Activated gamma-delta T cell treated with anti-CD3 and anti-CD28 coated beads, Interleukin-2, amount 50 U/mL, for 16 hours (primary cell): ENCODE measurements at places on chromosomes 13 and 19.

GRCh38 chr13:65606622-65607021, 1623.5 kb downstream of the PCDH9 start:
- DNase-seq, result no peak

DNA sequence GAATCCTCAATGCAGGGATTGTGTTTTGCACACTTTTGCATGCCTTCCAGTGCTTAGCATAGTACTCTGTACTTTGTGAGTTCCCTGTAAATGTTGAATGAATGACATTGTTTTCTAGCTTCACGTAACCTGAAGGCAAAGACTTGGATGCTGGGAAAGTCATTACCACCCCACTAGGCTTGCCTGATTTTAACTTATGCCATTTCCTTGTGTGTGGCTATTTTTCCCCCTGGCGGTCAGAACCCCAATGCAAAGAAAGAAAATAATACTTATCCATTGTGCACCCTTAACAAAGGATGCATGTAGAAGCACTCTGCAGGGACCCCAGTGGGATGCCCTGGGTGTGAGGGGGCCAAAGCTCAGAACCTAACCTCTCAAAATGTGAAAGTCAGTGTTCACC, 1.2 kb upstream of the ENOX1 start:
- DNase-seq, result no peak

DNA sequence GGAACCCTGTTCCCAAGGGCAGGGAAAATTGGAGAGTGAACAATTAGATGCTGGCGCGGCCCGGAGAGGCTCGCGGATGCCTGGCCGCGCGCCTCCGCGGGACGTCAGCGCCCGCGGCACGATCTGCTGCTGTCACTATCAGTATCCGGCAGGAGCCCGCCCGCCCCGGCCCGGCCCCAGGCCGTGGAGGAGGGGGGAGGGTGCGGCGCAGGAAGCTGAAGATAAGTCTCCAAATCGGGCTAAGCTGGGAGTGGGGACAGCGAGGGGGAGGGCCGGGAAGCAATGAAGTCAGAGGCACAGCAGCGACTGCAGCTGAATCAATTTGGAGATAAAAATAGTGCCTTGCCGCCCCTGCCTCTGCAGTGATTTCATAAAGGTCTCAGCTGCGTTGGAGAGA, 441.5 kb upstream of the KLF12 start:
- DNase-seq, result peak; percentile 7

DNA sequence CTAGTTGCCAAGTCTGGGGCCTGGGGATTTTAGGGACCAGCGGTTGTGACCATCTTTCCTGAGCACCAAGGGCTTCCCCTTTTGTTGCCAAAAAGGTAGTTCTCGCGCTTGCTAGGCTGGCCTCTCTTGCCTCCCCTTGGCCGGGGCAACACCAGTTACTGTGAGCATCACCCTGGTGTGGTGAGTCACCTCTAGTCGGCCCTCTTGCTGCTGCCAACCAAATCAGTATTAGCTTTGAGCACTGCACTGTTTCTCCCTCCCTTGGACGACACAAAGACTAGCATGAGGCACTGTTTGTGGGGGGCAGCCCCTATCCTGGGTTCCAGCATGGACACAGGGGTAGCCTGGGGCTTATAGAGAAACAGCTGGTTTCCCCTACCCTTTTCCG, 6.9 kb downstream of the SYDE1 start:
- no peak for DNase-seq

DNA sequence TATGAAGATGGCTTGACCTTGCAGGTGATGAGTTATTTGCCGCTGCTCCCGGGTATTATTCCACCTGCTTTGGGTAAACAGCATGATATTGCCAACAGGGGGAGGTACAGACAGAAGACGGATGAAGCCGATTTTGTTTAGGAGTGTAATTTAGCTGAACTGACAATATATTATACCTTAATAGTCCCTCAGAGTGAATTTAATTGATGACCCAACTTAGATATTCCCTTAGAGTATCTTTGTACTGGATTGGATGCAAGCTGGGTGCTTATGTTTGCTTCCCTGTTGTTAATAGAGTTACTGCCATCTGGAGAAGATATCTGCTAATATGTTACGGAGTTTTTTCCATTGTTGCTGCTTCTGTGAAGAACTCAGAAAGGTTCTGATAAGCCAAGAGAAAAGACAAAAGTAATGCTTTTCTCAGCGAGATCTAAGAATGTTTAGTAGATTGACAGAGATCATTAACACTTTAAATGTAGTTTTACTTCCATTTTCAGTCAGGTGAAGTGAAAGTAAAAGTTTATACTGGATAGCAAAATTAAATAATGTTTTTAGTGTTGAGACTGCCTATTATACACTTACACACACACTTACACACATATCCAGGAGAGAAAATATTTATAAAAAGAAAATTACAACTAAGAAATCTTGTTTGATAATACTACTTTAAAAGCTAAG, 2220.8 kb upstream of the PCDH20 start:
- no peak for DNase-seq

- no peak for DNase-seq
Measured at GRCh38 chr13:45747071-45747470, 45.0 kb downstream of the CBY2 start.

GRCh38 chr13:46535002-46535401, 18.0 kb upstream of the LRCH1 start:
- no peak for DNase-seq

GRCh38 chr19:50602935-50603334, 34.7 kb upstream of the LRRC4B start:
- no peak for DNase-seq

DNA sequence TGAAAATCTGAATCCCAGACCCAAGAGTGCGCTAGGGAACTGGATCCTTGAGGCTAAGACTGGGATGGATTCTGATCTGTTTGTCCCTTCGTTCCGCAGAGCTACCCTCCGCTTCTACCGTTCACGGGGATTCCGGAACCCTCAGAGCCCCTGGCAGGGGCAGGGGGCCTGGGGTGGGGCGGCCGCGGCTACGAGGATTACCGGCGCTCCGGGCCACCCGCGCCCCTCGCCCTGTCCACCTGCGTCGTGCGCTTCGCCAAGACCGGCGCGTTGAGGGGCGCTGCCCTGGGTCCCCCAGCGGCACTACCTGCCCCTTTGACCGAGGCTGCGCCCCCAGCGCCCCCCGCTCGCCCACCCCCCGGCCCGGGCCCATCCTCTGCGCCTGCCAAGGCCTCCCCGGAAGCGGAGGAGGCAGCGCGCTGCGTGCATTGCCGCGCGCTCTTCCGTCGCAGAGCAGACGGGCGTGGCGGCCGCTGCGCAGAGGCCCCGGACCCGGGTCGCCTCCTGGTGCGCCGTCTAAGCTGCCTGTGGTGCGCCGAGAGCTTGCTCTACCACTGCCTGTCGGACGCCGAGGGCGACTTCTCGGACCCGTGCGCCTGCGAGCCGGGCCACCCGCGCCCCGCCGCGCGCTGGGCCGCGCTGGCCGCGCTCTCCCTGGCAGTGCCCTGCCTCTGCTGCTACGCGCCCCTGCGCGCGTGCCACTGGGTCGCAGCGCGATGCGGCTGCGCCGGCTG, 7.1 kb downstream of the SPRED3 start:
- no peak for DNase-seq

GRCh38 chr13:110471156-110471832, 90.2 kb downstream of the RAB20 start:
- no peak for DNase-seq

DNA sequence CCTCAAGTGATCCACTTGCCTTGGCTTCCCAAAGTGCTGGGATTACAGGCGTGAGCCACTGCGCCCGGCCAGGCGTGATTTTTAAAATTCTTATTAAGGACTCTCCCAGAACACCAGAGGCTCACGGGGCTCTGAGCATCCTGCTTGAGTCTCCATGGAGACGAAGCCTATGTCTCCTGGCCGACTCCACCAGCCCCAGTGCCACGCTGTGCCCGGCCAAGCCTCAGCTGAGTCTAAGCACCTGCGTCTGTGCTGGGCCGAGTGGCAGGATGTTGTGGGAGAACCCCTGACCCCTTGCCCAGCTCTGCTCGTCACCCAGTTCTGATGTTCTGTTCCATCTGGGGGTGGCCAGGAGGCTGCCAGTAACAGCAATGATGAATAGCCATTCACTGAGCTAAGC, 3.9 kb upstream of the CELF5 start:
- no peak for DNase-seq

DNA sequence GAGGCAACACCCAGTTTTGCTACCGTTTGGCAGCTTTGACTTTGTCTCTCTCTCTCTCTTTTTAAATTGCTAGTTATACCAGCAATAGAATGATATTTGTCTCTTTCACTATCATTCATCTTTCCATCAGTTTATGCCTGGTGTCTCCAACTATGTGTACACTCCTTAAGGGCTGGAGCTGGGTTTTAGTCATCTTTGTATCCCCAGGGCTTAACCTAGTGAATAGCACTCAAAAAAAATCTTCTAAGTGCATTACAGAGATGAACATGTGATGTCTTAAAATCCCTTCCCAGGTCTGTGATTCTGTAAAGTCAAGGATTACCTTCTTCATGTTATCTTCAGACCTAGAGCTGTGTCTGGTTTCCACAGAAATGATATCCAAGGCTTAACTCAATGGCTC, 7.8 kb upstream of the UBL3 start:
- no peak for DNase-seq
